ENCODE measurements at places on chromosomes 5 and 9.

DNA sequence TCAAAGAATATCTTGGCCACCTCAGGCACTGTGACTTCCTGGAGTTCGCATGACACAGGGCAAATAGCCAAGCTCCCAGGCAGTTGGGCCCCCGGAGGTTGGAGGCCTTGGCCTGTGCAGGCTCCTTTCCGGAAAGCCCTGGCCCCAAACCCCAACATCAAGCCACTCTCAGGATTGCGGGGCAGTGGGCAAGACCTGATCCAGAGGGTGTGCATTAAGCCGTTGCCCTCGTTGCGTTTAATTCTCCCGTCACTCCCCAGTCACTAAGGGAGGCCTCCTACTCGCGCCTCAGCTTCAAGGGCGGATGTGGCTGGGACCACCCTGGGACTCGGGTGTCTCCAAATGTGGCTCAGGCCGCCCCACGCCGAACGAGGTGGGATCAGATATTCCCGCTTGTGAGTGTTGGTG lies 60.1 kb downstream of the TMEM174 start:
- DNase-seq = no peak

DNA sequence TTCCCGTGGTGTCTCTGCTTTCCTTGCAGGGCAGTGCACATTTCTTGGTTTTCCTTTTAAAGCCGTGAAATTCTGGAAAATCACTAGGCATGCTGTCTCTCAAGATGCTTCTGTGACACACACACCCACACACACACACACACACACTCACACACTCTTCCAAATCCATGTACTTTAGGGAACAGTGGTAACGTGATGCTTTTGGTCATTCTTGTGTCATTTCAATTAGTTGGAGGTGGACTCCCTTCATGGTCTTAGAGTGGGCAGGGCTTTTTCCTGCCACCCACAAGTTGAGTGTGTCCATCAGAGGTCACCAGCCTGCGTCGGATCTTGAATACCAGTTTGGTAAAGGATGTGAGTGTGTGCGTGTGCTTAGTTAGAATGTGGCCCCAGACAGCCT lies 64.4 kb downstream of the DMRT1 start:
- no peak for DNase-seq

GRCh38 chr9:131436376-131436775 lies 42.5 kb downstream of the PRRC2B start:
- no peak for DNase-seq

GRCh38 chr9:33249983-33250382 lies 10.0 kb downstream of the SPINK4 start:
- DNase-seq = no peak

GRCh38 chr9:115202181-115202580 lies 84.2 kb upstream of the TNC start:
- DNase-seq = no peak

GRCh38 chr5:163177971-163178370 lies 259.4 kb upstream of the CCNG1 start:
- DNase-seq = no peak

GRCh38 chr5:96957254-96958049 lies 21.6 kb downstream of the LNPEP start:
- DNase-seq = no peak

DNA sequence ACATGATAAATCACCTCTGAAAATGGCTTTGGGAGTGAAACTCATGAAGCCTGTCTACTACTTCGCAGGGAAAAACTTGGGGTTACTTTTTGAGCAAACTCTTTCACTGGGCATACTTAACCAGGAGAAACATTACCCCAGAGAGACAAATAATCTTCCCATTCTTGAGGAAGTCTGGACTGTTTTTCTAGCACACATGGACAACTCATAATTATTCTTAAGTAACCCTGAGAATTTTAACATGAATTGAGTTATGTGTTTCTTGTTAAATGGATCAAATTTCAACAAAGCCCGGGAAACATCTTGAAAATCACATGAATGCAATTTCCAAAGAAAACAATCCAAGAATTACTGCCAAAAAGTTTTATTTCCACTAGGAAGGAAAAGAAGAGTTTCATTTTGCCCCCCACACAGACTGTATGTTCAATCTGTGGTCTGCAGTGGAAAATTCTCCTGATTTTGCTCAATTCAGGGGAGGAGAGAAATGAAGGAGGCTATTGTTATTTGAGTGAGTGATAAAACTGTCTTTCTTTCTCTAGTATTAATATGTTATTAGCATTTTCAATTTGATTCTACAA lies 564.8 kb upstream of the CLINT1 start:
- DNase-seq = no peak

DNA sequence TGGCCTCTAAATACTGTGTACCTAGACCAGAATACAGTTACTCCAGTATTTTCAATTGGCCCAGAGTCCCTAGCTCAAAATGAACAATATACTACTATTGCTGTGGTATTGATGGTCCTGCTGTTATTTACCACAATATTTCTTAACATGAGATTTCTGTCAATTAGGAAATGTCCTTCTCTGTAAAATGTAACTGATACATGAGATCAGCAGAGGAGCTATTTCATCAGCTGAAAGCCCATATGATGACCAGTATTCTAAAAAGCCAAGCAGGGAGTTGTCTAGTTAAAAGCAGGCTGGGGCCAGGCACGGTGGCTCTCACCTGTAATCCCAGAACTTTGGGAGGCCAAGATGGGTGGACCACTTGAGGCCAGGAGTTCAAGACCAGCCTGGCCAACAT lies 187.7 kb upstream of the PTGER4 start:
- no peak for DNase-seq

- DNase-seq = no peak
Observed at GRCh38 chr9:16532681-16533450, 337.6 kb downstream of the BNC2 start.

DNA sequence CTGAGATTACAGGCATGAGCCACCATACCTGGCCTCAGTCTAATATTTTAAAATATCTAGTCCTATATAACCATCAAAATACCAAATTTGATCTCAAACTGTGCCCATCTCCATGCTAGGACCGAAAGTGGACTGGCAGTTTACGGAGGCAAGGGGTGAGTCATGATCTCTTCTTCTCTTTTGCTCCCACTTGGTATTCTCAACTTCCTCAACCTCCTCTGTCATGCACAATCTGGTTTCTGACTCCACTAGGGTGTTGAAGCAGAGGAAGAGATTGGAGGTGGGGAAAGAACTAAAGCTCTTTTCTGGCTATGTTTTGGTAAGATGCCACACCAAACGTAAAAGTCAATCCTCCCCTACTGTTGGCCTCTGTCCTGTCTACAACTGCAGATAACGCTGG lies 55.9 kb upstream of the CEMIP2 start:
- no peak for DNase-seq

- DNase-seq = no peak
Observed at GRCh38 chr5:158384535-158385481, 525.9 kb upstream of the CLINT1 start.

DNA sequence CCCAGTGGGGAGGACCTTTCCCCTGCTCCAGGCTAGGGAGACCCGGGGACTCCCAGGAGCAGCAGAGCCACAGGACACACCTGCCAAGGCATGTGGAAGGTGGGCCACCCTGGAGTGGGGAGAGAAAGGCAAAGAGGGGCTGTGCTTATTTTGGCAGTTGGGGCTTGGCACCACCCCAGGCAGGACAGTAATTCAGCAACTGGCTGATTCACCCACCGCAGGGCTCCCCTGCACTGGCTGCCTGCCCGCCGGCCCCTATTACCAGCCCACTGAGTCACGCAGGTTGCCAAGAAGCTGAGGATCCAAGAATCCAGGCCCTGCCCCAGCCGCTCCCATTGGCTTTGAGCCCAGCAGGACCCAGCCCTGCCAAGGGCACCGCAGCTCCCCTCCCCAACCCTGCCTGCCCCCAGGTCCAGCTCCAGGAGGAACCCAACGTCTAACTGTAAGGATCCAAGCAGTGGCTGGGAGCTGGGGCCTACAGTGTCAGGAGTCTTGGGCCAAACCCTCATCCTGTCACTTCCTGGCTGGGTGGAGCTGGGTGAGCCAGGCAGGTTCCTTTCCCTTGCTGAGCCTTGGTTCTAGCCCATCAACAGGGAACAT lies 14.2 kb upstream of the RALGDS start:
- no peak for DNase-seq

DNA sequence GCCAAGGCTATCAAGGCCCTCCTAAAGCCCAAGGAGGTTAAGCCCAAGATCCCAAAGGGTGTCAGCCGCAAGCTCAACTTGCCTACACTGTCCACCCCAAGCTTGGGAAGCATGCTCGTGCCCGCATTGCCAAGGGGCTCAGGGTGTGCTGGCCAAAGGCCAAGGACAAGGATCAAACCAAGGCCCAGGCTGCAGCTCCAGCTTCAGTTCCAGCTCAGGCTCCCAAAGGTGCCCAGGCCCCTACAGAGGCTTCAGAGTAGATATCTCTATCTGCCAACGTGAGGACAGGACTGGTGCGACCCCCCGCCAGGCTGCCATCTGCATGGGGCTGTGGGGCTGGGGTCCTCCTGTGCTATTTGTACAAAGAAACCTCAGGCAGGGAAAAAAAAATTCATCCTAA lies 3.3 kb downstream of the HOMER1 start:
- no peak for DNase-seq

DNA sequence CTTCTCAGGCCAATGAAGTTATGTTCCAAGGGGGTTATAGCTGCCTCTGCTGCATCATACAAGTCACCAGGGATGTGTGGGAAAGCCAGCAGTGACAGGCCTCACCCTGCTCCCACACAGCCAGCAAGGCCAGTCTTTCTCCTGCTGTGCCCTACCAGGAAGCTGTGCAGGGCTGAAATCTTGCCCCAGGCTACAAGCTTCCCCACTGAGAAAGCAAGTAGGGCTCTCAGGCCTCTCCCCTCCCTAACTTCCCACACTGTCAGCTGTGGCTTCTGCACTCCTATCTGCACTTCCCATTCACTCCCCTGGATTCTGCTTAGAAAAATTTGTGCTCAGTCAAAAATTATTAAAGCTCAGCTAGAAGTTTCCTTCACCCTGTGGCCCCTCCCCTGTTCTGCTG lies 611.2 kb upstream of the ZNF608 start:
- peak; percentile 11 for DNase-seq

- DNase-seq = no peak
Observed at GRCh38 chr5:147675168-147675567, 107.4 kb downstream of the JAKMIP2 start.

- no peak for DNase-seq
Observed at GRCh38 chr5:42636425-42636824, 120.2 kb upstream of the CCDC152 start.

- DNase-seq = no peak
Observed at GRCh38 chr9:134187110-134187531, 22.8 kb upstream of the RNU6ATAC start.

GRCh38 chr9:117073539-117074341 lies 341.1 kb downstream of the ASTN2 start:
- DNase-seq = no peak

DNA sequence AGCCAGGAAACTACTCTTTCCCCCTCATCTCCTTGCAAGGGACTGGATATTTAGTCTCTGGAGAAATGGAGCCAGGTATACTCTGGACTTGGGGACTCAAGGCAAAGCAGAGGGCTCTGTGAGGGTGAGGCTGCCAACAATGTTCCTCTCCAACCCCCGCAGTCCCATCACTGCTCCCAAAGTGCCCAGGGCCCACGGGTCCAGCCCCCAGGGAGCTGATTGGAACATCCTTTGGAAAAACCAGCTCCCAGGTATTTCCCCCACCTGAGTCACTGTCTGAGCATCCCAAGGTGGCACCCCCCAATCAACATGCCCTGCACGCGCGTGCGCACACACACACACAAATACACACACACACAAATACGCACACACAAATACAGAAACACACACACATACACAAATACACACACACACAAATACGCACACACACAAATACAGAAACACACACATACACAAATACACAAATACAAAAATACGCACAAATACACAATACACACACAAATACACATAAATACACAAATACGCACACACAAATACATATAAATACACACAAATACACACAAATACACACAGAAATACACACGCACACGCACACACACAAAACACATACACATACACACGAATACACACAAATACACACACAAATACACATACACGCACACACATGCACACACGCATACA lies 137.4 kb downstream of the DAB2IP start:
- DNase-seq = no peak

DNA sequence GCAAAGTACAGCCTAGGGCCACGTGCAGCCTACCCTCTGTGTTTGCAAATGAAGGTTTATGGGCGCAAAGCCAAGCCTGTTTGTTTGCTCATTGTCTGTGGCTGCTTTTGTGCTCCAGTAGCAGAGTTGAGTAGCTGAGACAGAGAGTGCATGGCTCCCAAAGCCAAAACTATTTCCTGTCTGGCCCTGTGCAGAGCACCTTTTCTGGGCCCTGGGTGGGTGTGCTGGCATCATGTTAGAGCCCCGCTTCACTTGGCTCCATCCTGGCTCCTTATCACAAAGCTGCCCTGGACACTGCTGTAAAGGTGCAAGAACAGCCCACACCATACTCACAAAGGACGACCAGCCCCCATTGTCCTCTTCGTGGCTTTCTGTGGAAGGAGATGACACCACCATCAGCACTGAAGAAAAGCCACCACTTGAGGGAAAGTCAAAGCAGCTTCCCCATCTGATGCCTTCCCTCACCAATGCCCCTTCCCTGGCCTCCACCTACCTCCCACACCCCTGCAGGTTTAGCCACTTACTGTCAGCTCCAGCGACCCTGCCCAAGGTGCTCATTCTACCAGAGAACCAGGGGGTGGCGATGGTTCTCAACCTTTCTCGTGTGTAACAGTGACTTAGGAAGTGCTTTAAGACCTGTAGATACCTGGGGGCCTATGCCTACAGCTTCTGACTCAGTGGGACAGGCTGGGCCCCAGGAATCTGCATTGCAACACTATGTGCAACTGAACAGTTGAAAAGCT lies 23.4 kb downstream of the LCP2 start:
- DNase-seq = no peak

- DNase-seq = no peak
Observed at GRCh38 chr5:179577286-179577960, 27.1 kb downstream of the RUFY1 start.

GRCh38 chr5:164356790-164357189 lies 851.4 kb downstream of the MAT2B start:
- peak; percentile 22 for DNase-seq

GRCh38 chr9:133273098-133273497 lies 1.9 kb downstream of the ABO start:
- peak; percentile 52 for DNase-seq

- DNase-seq = no peak
Observed at GRCh38 chr9:2722715-2723114, 5.4 kb downstream of the KCNV2 start.

DNA sequence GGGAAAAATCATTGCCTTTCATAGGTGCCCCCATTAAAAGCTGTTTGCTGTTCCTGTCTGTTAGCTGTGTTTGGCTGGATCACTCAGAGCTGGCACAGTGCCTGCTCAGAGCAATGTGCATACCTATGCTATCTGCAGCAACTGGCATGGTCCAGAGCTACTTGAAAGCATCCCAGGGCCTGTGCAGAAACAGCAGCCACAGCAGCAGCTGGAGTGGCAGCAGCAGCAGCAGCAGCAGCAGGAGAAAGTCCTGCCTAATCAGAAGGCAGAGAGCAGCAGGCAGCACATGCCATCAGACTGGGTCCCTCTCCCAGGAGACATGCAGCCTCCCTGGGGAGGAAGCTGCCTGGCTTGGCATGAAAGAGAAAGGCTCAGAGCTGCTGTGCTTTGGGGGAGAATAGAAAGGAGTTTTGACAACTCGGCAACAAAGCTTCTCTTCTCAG lies 243.8 kb upstream of the WWC1 start:
- DNase-seq = no peak

GRCh38 chr9:90379771-90380170 lies 262.9 kb downstream of the DIRAS2 start:
- no peak for DNase-seq

- DNase-seq = peak; percentile 64
Observed at GRCh38 chr9:136400038-136400834, at the start of gene SNAPC4. Gene SNAPC4, minus strand, starts transcription at chr9:136400170. Its CDS starts 1,742 bp downstream, at chr9:136398428.
